ENCODE measurements at places on chromosomes 16 and 17.

DNA sequence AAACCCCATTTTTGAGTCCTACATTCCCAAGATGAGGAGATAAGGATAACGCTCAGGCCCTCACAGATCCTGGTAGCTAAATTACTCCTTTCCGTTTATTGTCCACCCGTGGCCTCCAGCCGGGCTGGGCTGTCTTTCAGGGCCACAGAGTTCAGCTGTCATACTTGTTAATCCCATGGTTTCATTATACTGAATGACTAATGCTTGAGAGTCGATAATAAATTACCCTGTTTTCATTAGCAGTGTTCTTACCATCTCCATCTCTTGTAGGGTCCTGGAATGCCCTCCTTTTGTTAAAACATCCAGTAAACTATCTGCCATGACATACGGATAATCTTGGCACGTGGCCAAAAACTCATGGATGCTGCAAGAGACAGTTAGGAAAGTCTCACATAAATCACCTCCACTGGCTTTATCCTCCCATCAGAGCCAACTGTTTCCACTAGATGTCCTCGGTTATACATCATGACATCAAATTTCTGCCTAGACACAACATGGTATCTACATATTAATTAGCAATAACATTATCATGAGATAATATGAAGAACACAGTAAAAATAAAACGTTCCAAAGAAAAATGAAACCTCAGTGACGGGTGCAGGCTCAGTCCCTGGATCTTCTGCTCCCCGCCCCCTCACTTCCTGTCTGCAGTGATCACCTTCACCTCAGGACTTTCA is 45.3 kb downstream of the BRD7 start:
- DNase-seq = no peak

GRCh38 chr17:41284546-41284945 is 9.0 kb downstream of the KRTAP9-7 start:
- no peak for DNase-seq

DNA sequence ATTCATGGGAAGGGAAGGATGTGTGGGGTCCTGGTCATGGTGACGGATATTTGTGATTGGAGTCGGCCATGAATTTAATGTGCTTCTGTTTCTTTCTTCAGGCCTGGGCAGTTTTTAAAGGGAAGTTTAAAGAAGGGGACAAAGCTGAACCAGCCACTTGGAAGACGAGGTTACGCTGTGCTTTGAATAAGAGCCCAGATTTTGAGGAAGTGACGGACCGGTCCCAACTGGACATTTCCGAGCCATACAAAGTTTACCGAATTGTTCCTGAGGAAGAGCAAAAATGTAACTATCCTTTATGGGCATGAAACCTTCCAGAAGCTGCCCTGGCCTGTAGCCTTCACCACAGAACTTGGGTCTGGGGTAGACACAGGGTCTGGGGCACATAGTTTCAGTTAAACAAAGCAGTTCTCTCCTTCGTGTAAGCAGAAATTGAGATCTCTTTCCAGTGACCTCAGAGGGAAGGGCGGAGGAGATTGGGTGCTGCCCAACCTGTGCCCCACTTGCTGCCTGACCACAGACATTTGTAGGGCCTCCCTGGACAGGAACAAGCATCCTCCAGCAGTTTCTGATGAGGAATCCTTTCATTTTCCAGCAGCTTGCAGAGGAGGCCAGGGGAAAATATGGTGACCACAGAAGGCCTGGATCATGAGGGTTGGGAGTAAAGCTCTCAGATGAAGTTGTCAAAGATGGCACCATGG is 10.1 kb downstream of the IRF8 start:
- DNase-seq = no peak

DNA sequence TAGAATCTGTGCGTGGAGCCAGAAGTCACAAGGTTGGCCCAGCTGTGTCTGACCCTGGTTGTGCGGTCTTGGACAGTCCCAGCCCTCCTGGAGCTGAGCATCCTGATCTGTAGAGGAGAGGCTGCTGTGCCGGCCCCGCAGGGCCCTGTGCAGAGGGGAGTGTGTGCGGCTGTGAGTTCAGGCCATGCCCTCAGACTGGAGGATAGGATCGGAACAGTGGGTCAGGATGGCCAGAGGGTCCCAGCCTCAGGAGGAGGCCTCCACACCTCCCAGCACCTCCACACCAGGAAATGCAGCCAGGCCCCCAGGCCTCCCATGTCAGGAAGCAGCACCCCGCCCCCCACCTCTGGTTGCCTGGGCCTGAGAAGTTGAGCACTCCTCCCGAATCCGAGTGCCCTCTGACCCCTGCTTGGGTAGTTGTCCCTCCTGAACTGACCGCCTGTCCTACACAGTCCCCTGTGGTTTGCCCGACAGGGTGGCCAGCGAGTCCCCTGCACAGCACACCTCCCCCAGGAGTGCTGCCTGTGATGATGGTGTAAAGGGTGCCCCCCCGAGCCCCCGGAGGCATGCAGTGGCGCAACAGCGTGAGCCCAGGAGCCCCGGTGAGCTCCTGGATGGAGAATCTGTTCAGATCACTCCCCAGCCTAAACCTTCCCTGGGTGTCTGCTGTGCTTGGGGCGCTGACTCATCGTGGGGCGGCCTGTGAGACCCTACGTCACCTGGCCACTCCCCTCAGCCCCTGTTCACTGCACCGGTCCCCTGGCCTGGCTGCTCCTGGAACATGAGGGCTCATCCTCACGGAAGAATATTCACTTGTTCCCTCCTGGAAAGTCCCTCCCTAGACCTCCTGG is 285.2 kb downstream of the SEC14L1 start:
- DNase-seq = no peak

- DNase-seq = no peak
Measured at GRCh38 chr16:8541868-8542267, 48.4 kb downstream of the TMEM114 start.

- no peak for DNase-seq
Measured at GRCh38 chr16:80436510-80436909, 104.3 kb upstream of the DYNLRB2 start.

DNA sequence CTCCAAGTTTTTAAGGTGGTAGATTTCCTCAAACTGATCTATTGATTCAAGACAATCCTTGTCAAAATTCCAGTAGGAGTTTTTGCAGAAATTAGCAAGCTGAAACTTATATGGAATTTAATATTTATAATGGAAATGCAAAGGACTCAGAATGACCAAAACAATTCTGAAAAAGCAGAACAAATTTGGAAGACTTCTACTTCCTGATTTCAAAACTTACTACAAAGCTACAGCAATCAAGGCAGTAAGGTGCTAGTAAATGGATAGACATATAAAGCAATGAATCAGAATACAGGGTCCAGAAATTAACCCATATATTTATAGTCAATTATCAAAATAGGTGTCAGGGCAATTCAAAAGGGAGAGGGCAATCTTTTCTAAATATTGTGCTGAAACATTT is 11.8 kb upstream of the IL21R start:
- DNase-seq = no peak

- no peak for DNase-seq
Measured at GRCh38 chr17:7807206-7807605, 26.8 kb upstream of the KDM6B start.

- DNase-seq = no peak
Measured at GRCh38 chr17:80795754-80796153, 195.9 kb upstream of the CHMP6 start.
